ENCODE measurements at places on chromosomes 3 and 15.

DNA sequence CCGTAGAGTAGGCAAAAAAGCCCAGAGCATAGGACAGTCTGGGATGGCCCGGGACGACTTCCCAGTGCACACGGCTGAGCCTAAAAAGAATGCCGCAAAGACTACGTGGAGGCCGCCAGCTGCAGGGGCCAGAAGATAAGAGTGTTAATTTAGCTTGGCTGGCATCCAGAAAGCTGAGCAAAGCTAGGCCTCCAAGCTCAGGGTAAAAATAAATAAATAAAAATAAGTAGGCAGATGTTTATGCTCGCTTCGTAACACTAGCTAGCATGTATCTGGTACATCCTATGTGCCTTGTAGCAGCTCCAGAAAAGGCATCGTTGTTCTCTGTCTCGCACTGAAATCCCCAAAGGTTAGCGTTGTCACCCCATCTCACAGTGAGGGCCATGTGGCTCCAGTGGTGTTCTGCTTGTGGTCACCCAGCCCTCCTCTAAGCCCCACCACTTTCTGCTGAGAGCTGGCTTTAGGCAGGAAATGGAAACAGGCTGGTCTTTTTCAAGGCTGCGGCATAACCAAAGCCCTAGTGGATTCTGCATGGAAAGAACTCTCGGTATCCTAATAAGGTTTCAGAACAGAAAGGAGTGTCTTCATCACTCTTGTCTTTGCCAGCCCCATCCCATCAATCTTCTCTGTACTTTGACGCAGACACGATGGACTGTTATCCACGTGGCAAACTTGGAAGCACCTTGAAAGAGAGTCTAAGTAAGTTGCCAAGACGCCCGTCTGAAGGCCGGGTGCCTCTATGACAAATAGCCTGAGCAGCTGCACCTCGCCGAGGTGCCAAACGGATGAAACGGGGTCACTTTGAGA, 58.1 kb upstream of the MEF2A start:
- peak; percentile 35 for DNase-seq

DNA sequence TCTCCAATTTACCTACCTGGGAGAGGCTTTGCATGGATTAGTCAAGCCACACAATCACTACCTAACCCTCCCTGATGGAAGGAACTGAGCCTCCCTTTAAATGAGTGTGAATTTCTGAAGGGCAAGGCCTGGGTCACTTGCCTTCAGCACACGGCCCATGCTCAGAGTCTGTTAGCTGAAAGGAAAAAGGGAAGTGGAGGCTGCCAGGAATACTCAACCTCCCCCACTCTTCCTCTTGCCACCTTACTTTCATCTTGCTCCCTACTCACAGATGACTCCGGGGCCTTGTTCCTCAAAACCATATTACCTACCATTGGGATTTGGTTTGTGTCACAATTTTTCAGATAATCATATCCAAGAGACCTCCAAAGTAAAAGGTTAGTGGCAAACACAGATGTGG, 220.0 kb downstream of the ABHD5 start:
- no peak for DNase-seq

DNA sequence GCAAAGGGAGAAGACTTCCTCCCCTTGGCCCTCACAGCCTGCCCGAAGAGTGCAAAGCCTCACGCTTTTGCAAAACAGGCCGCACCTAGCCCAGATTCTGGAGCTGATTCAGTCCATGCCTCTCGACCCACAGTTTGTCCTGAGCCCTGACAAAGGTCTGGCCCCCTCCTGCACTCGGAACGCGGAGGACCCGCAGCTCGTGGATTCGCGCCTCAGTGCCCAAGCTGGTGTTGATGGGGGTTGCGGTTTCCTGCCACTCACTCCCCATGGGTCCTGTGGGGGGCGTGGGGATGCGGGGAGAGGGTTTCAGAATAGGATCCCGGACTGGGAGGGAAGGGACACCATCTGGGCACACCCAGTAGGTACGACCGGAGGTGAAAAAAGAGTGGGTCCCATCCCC, 594 bp upstream of the CRABP1 start:
- DNase-seq, result no peak

GRCh38 chr15:40421246-40422157, 15.9 kb downstream of the IVD start:
- DNase-seq, result peak; percentile 74

DNA sequence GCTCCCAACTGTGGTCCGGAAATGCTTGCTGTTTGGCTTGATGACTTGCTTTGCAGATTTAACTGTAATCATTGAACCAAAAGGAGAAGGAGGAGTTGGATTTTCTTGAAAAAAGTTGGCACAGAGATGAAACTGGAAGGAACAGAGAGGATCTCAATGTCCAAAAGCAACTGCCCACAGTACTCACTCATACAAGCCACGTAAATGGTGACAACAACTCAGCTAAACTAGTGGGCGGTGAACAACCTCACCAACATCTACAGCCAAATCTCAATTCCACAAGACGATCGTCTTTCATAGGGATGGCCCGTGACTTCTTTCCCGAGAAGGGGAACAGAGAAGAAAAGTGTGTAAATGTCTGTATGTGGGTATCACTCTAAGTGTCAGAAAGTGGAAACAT, 48.1 kb downstream of the MYO5C start:
- no peak for DNase-seq

- peak; percentile 55 for DNase-seq
Measured at GRCh38 chr3:49899815-49900214, 3.9 kb downstream of the MST1R start.

DNA sequence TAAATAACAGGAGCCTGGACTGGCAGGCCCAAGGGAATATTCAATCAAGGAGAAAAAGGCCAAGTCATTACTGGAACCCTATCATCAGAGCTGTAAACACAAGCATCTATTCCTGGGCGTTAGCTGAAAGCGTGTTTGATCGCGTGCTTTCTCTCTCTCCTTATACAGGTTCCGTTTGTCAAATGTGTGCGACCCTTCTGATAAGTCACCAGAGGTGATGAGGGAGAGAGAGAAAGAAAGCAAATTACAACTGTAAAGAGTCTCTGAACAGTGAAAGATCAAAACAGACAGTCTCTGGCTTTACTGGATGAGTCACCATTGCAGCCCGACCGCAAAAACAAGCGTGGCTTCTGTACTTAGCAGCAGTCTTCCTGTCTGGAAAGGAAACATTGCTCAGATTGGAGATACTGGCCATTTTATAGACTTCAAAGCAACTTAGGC, 39.5 kb upstream of the TPRG1 start:
- no peak for DNase-seq

- DNase-seq, result no peak
Measured at GRCh38 chr3:41190509-41191284, 8.6 kb upstream of the CTNNB1 start.

- no peak for DNase-seq
Measured at GRCh38 chr15:29554531-29554930, 267.7 kb downstream of the TJP1 start.

- no peak for DNase-seq
Measured at GRCh38 chr3:142802891-142803290, 79.1 kb downstream of the TRPC1 start.

GRCh38 chr15:66815318-66815717, 113.3 kb downstream of the SMAD6 start:
- DNase-seq, result no peak

GRCh38 chr3:76669322-76669721, 370.6 kb upstream of the ROBO2 start:
- DNase-seq, result no peak

DNA sequence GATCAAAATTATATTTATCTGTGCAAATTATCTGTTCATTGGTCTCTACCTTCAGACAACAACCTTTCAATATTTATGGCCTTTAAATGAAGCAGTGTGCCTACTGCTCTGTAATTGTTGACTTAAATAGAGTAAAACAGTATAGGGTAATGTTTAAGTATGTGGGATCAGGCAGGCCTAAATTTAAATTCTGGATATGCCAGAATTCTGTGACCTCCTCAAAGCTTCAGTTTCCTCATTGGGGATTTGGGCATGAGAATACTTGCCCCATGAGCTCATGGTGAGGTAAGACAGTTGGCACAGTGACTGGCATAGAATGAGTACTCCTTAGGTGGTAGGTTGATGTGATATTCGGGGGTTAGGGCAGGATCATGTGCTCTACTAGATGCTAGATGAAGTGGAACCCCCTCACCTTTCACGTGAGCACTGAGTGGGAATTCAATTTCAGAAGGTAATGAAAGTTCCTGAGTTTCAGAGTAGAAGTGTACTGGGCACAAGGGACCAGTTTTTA, 14.9 kb downstream of the ARL8B start:
- DNase-seq, result no peak

GRCh38 chr15:48085591-48085930, 35.2 kb upstream of the SLC24A5 start:
- no peak for DNase-seq

- DNase-seq, result no peak
Measured at GRCh38 chr3:151009981-151010380, 37.5 kb upstream of the CLRN1 start.

DNA sequence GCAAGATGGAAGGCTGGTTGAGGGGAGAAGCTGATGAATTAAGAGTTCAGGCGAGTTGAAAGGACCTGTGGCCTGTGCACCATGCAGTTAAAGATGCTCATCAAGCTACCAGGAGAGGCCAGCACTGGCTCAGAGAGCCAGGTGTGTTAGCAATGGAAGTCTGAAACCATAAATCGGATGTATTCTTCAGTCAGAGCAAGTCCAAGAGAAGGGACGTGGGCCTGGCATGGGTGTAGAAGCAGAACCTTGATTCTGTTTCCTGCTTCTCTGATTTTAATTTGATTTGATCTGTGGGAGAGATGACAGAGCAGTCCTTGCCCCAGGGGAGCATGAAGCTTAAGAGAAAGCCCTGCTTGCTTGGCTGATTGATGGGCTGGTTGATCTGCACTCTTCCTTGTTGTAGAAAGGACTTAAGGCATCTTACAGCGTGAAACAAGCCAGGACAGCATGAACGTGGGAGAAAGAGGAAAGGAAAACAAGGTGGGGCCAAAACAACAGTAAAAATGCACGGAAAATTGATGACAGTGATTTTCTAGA, 10.9 kb downstream of the TM6SF1 start:
- DNase-seq, result no peak

DNA sequence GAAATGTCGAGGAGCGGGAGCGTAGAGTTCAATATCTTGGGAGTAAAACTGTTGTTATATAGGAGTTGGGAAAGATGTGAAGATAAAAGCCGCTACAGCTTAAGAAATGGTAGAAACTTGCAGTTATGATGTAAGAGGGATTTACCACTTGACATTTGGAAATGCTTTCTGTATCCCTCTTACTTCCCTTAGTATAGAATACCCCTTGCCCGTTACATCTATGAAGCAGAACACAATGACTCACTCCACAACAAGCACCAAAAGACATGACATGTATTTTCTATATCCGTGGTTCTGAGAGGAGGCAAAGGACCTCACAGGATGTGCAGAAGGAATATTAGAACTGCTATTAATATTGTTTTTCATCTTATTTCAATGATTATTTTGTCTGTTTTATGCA, 254.2 kb upstream of the NR2F2 start:
- no peak for DNase-seq

DNA sequence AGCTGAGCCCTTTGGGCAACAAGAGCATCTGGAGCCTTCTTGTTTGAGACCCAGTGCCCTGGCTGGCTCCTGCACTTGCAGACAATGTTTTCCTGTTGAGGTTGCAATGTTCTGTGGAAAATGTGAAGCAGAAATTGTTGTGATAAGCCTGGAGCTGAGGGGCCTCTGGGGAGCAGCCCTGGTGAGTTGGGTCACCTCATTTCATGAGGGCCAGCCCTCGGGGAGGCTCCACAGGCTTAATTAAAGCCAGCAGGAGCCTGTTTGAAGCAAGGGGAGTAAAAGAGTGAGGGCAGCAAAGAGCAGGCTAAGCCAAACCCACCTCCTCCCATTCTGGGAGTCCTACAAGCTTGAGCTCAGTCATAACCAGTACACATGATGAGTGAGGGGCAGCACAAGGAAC, 154.3 kb downstream of the ALDH1A2 start:
- DNase-seq, result no peak

DNA sequence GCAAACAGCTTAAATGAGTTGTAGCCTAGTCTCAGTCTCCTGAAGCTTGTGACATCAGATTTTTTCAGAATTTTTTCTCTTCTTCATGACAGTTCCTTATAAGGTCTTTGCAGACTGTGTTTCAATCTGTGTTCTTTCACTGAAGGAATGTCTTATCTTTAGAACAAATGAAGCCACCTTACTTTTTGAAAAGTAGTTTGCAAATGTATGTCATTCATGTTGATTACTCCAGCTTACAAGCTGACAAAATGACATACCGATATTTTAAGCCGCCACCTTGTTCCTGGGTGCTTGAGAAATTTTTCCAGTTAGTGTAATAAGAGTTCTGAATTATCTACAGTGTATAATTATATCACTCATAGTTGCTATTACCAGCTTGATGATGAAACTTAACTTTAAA, 57.0 kb downstream of the ASTE1 start:
- no peak for DNase-seq

GRCh38 chr3:145058483-145058882, 1086.9 kb downstream of the DIPK2A start:
- no peak for DNase-seq

GRCh38 chr15:33985287-33985686, 17.0 kb downstream of the CHRM5 start:
- no peak for DNase-seq

DNA sequence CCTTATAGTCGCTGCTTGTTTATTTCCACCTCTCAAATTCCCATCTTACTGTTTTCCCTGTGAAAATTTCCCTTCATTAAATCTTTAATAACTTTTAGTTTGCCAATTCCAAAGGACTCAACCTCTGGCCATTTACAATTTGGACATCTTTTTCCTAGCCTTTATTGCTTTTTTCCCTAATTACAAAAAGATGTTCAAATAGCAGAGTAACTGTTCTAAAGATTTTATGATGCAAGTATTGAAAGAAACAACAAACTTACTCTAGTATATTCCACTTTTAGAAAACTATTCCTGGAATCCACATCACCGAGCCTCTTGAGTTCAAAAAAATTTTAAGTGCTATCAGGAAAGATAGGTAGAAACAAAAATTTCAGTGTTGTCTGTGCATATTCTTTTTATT, 174.1 kb upstream of the UBE2E2 start:
- DNase-seq, result no peak

GRCh38 chr3:26105261-26105660, 315.4 kb downstream of the OXSM start:
- no peak for DNase-seq

DNA sequence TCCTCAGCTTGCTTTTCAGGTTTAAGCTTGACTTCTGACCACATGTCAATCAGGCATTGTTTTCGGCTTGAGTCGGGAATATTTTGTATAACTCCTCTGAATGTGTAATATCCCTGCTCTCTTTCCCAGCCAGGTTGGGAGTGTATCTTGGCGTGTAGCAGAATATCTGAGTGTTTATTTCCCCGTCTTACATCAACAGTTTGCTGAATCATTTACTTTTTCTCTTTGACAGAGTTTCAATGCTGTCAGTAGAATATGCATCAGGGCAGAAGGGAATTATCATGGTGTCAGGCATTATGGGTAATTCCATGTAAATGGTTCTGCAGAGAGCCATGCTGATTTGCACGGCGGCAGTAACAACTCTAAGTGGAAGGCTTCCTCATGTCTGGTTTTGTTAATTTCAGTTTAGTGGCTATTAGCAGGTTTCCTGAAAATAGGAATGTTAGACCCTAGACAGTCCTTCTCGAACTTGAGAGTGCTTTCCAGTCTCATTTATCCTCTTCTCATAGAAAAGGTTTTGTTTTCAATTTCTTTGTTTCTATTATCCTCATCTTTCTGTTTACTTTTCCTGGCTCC, 566.3 kb downstream of the AGBL1 start:
- no peak for DNase-seq

- no peak for DNase-seq
Measured at GRCh38 chr3:144189044-144189443, 217.4 kb downstream of the DIPK2A start.

GRCh38 chr15:50773389-50773788, 7.9 kb upstream of the SPPL2A start:
- DNase-seq, result no peak

Measured in HEK293T (cell line).